ENCODE measurements at places on chromosomes 1 and 21.
A peak's percentile ranks its signal among the peaks of the same experiment; 100 is the strongest.

DNA sequence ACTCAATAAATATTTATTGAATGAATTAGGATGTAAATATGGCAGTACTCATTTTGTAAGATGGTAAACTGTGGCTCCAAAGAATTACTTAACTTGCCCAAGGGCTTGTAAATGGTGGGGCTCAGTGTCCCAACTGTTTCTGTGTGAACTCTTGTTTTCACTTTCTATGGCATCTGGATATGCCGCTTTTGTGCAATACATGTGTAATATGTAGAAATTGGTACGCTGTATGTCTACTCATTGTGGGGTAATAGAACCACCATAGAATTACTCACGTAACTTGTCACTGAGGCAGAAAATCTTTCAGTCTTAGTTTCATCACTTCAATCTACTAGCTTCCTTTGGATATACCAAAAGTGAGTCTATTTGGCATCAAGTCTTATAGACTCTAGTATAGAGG is 977 bp downstream of the PRPF3 start:
- DNase-seq, result no peak

- peak; percentile 59 for DNase-seq
Observed at GRCh38 chr1:40980453-40981121, 1.1 kb downstream of the CTPS1 start.

DNA sequence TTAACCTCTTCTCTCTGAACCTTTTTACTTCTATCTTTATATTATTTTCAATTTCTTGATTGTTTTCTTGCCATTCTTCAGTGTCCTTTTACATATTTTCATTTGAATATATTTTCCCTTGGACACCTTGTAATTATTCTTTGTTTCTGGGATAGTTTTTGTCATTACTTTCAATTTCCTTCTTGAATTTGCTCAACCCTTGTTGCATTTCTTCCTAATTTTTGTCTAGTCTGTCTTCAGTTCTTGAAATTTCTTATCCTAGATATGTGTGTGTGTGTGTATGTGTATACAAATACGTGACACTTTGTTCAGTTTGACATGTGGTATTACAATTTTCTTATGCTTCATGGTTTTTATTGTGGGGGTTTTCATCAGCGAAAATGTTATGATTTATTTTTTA is 1.9 kb upstream of the GALNT2 start:
- DNase-seq, result no peak

DNA sequence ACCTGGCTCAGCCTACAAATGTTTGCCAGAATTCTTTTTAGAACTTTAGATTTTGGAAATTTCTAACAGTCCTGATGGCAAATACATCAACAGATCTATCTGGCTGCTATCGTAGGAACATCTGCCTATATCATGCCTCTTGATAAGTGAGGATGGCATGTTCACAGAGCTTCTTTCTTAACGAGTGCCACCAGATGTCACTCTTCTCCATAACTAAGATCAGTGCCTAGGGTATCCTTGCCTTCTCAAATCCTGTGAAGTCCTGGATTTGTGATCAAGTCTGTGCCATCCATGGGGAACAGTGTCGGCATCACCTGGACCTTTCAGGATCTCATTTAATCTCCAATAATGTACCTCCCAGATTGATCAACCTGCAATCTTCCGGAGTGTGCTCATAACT is 36.5 kb upstream of the CD5L start:
- DNase-seq, result peak; percentile 59

DNA sequence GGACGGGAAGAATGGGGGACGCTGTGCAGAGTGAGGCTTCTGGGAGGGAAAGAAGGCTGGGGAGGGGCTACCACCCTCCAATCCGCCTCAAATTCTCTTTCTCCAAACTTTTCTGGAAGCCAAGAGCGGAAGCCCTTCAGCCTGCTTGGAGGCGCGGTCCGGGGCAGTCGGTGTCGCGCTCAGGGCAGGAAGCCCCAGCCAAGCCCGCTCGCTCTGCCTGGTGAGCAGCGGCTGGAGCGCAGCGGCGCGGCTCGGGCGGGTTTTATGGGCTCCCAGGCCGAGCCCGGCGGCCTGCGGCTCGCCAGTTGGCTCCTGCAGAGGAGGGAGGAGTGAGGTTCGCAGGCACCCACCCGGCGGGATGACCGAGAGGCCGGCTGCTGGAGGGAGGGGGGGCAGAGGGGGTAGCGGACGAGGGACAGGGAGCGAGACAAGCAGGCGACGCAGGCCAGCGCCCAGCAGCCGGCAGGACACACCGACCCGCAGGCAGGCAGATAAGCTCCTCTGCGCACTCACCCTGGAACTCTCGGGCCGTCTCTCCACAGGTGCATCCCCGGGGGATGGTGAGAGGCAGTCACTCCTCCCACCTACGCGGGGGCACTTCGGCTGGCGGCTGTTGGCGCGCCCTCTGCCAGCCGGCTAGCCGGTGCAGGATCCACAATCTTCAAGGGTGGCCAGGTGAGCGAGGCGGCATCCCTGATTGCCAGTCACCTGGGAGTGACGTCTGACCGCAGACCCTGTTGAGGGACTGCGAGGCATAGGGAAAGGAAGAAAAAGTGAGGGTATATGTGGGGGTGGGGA is at the start of gene AVPR1B:
TSS of gene AVPR1B (minus strand) at position 238 of the 798 bp plus-strand sequence. CDS start 498 bp downstream, outside the sequence.
- DNase-seq, result no peak

- no peak for DNase-seq
Observed at GRCh38 chr1:25566176-25566729, 22.8 kb downstream of the LDLRAP1 start.

DNA sequence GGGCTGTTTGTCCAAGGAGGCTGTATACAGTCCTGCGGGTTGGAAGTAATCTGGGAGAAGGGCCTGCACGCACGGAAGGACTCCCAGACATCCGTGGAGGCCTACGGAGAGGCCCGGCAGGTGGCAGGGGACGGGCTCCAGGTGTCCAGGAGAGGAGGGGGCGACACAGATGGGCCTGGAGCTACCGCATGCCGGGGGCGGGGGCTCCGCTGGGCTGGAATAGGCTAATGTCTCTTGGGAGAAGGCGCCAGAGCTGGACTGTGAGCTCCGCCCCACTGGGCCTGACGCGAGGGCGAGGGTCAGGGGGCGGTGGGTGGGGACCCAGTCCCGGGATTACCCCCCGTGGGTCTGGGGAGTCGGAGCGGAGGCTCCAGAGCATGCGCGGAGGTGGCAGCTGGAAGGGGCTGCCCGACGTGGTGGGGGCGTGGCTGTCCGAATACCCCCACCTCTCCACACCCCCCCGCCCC is 659 bp downstream of the AGO1 start:
- DNase-seq, result no peak

- DNase-seq, result no peak
Observed at GRCh38 chr1:28682840-28683239, 14.3 kb downstream of the GMEB1 start.

DNA sequence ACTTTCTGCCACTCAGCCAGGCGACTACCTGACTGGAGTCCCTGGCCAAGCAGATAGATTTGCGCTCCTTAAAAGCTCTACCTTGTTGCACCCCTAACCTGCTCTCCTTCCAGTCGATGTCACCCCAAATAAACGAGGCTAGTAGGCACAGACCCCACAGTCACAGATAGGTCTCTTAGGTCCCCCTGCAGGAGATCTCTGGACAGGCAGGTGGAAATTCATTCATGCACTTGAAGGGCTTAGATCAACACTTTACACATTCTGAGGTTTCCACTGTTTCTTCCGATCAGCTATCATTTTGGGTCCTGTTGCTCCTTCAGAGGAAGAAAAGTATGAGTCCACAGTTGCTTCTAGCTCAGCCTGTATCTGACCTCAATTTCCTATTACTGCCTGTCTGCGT is 272.6 kb upstream of the FMN2 start:
- DNase-seq, result no peak

DNA sequence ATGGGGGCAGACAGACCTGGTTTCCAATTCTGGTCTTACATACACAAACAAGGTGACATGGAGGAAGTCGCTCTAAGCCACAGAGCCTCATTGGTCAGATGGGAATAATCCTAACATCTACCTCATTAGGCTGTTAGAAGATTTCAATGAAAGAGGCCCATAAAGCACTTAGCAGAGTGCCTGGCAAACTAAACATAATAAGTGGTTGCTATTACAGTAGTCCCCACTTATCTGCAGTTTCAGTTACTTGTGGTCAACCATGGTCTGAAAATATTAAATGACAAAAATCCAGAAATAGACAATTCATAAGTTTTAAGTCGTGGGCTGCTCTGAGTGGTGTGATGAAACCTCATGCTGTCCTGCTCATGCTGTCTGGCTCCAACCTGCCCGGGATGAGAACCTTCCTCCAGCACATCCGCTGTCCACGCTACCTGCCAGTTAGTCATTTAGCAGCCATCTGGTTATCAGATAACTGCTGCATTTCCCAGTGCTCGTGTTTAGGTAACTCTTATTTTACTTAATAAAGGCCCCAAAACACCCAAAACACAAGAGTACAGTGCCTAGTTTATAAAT is 112.3 kb downstream of the DDX20 start:
- DNase-seq, result no peak

GRCh38 chr21:37364722-37365121 is 1.9 kb upstream of the DYRK1A start:
- no peak for DNase-seq

DNA sequence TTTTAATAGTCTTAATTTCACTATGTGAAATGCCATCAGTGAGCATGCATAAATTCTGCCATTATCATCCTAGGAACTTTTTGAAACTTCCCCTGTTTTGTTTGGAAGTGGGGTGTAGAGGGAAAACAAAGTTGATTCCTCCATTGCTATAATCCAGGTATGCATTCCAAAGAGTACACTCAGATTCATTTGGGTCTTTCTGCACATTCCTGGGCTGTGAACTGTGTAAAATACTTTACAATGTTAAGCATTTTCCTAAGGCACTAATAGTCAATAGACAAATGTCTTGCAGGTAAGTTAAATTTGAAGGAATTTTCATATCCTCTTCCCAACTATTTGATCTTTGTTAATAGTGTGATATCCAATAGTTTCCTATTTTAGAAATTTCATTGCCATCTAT is 36.2 kb downstream of the SGIP1 start:
- DNase-seq, result peak; percentile 25

DNA sequence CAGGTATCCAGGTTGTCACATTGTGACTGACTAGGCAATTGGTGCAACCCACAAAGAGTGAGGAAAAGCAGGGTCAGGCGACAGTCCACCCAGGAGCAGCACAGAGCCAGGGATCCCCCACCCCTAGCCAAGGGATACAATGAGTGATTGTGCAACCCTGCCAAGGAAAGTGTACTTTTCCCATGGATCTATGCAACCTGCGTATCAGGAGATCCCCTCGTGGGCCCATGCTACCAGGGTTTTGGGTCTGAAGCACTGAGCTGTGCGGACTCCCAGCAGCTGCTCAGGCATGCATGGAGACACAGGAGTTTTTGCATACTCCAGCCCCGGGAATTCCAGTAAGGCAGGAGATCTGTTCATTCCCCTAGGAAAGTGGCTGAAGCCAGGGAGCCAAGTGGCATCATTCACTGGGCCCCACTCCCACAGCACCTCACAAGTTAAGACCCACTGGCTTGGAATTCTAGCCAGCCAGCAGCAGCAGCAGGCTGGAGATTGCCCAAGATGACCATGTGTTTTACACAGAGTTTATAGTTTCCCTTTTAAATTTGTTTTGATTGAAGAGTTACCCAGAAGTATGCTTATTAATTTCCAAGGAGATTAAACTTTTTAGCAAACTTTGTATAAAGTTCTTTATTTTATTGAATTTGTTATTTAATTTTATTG is 136.0 kb downstream of the LTN1 start:
- DNase-seq, result no peak

- DNase-seq, result no peak
Observed at GRCh38 chr1:17639703-17640340, 100.3 kb downstream of the ARHGEF10L start.

GRCh38 chr1:183180634-183181056 is 5.4 kb upstream of the LAMC2 start:
- DNase-seq, result peak; percentile 96

DNA sequence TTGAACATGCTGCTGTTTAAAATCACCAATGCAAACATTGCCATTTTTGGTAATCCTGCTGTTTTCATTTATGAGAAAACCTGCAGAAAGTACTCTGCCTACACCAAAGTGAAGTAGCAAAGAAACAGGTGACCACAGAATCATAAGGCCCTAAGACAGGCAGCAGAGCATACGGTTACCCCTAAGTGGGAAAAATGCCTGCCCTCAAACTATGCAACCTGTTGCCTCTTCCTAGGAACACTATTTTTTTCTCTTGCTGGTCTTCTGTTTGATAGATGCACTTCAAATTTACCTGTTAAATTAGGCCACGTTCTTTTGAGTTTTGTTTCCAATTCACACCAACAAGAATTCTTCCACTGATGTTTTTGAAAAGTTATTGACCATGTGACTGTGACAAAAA is 89.5 kb upstream of the RAB4A start:
- no peak for DNase-seq

- no peak for DNase-seq
Observed at GRCh38 chr21:43816611-43817071, 27.3 kb downstream of the RRP1 start.

DNA sequence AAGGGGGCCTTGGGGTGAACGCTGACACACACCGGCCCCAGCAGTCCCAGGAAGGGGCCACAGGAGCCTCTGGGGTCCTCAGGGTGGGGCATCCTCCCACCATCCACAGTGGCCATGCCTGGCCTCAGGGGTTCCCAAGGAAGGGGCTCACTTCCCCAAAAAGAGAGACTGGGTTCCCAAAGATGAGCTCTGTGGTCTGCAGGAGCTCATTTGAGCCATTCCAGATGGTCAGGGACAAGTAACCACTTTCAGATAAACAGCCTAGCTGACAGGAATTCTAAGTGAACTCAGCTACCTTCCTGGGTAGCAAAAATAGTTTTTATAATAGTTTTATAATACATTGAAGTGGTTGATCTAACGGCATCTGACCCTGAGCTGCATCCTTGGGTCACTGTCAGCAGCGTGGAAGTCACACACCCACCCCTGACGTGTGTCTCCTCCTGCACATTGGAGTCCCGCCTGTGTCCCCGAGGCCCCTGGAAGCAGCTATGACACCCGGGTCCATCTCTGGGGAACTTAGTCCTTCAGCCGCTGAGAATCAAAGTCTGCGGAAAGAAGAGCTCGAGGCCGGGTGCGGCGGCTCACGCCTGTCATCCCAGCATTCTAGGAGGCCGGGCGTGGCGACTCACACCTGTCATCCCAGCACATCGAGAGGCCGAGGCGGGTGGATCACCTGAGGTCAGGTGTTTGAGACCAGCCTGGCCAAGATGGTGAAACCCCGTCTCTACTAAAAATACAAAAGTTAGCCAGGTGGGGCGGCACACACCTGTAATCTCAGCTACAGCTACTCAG is 5.7 kb upstream of the TMEM240 start:
- no peak for DNase-seq

DNA sequence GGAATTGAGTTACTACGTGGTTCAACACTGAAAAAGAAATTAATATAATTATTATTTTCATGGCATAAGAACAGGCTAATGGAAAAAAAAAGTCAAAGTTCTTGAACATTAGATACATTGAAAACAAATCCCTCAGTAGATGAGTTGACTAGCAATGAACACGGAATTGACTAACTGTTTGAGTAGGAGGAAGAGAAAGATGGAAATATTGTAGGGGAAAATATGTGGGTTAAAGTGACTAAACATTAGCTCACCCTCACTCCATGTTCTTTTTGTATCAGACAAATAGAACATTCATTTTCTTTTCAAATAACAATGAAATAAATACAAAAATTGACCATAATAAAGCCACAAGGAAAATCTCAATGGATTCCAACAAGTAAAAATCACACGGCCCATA is 84.3 kb downstream of the KCNK2 start:
- DNase-seq, result no peak

- no peak for DNase-seq
Observed at GRCh38 chr1:53641481-53642214, 97.3 kb downstream of the GLIS1 start.

GRCh38 chr1:186076006-186076405 is 299.0 kb downstream of the TPR start:
- no peak for DNase-seq

Measured in RCC 7860 (cell line).